ENCODE measurements at places on chromosomes 16 and 17. TPM values are rescaled to one million over a fixed set of nuclear protein-coding genes. Genes with fewer than 3 reads are reported as not detected.

The ACBD4 gene
- 2.4 TPM for total RNA-seq

The PLLP gene
- 1.6 TPM for total RNA-seq

The TK2 gene
- total RNA-seq, result 20.0 TPM

The VAT1L gene
- 22.0 TPM for total RNA-seq

The RGS11 gene
- total RNA-seq, result 6.5 TPM

The ABCC11 gene
- total RNA-seq, result 0.41 TPM

The HOXB7 gene
- not detected for total RNA-seq

The OR1A1 gene
- not detected for total RNA-seq

The ABAT gene
- 110 TPM for total RNA-seq

The DHODH gene
- 2.4 TPM for total RNA-seq

The FBXW10 gene
- 0.82 TPM for total RNA-seq

The SLC5A11 gene
- total RNA-seq, result not detected

The KCNJ12 gene
- 0.82 TPM for total RNA-seq

The SEPTIN12 gene
- not detected for total RNA-seq

The JPH3 gene
- 48.1 TPM for total RNA-seq

The TBC1D3C gene
- total RNA-seq, result not detected

The CBLN1 gene
- total RNA-seq, result 25.3 TPM

The TPSG1 gene
- total RNA-seq, result not detected

The PYDC1 gene
- 0.41 TPM for total RNA-seq

The TLCD3A gene
- 11.4 TPM for total RNA-seq

The TP53TG3B gene
- total RNA-seq, result not detected

The GCSH gene
- total RNA-seq, result 31.0 TPM

The KRTAP9-2 gene
- not detected for total RNA-seq

The HS3ST3A1 gene
- total RNA-seq, result 0.41 TPM

The XAF1 gene
- total RNA-seq, result 2.0 TPM

The TBX2 gene
- 1.2 TPM for total RNA-seq

The RND2 gene
- total RNA-seq, result 4.5 TPM

The EXOC3L1 gene
- total RNA-seq, result 1.2 TPM

The HOXB13 gene
- not detected for total RNA-seq

The SOST gene
- not detected for total RNA-seq

The CPHXL2 gene
- not detected for total RNA-seq

The DOK4 gene
- 71.7 TPM for total RNA-seq

The FZD2 gene
- 3.7 TPM for total RNA-seq

The SPAG5 gene
- 3.7 TPM for total RNA-seq

The WFIKKN1 gene
- total RNA-seq, result 0.41 TPM
